ENCODE measurements at places on chromosomes 7 and 10.

- DNase-seq = no peak
These were observed 9.1 kb downstream of the ALKBH4 start for GRCh38 chr7:102455596-102455995.

DNA sequence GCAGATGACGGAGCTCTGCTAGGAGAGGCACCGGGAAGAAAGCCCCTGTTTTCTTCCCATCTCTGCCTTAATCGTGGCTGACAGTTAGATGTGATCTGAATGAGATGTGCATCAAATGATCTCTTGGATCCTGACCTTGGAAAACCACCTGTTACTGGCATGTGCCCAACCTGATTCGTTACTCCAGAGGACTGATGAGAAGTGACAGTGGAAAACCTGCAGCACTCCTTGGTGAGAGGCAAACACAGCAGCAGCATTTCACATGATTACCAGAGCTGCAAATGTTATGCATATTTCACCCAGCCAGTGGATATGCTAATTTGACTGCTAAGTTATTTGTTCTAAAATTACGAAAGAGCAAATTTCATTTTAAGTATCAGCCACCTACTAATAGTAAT, 95.3 kb downstream of the PTPRN2 start:
- no peak for DNase-seq

DNA sequence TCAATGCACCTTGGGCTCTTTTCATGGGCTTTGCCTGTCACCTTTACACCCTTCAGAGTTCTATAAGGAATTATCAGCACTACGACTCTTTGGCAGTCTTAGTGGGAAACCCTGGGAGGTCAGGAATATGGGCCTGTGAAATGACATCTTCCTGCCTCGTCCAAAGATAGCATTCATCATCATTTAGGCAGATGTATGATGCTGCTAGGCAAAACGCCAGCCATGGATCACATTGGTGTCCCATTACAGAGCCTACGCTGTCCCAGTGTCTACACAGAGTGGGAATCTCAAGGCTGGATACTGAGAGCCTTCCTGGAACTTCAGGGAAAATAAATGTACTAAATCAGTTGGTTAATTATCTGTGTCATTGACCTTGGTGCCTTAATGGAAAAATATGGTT, 259.4 kb upstream of the CELF2 start:
- no peak for DNase-seq

DNA sequence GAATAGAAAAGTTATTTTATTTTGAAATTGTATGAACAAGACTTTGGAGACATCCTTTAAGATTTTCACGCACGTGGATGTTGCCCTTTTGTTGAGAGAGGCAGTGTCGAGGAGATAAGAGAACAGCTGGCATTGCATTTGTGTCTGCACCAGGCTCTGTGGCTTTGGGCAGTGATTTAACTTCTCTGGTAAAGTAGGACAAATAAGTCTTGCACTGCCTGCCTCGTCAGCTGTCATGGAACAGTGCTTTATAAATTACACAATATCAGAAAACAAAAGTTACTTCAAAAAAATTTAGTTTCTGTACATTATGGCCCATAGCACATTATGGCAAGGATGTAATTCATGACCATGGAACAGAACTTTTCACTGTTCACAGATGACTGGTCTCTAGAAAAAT, 20.1 kb downstream of the SNX10 start:
- DNase-seq = no peak

DNA sequence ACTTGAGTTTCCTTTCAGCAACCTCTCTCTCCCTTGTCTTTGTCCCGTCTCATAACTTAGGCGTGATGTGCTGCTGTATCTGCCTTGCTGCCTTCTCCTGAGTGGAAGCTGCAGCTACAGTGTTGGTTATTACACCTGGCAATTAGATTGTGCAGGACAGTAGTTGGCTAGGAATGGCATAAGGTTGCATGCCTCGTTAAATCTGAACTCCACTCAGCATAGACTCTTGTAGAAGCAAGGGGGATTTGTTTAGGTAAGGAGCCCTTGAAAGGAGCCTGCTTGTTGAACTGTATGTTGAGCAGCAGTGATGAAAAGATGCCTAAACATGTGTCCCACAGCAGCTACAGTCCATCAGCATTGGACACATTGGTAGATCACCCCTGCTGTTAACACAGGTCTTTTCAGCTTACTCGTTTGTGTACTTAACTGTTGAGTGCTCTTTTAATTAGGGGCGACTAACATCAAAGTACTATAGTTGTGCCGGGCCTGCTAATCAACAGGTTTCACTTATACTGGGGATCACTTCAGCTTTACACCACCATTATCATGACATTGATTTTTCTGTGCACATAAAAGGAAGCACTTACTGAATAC, 225.0 kb downstream of the AUTS2 start:
- DNase-seq = no peak

GRCh38 chr7:36871355-36871738, 147.1 kb upstream of the AOAH start:
- DNase-seq = no peak

GRCh38 chr10:79209340-79209739, 137.9 kb upstream of the PPIF start:
- no peak for DNase-seq

GRCh38 chr7:129457101-129457500, 22.9 kb downstream of the STRIP2 start:
- DNase-seq = no peak

GRCh38 chr7:129853661-129854268, 99.0 kb downstream of the UBE2H start:
- DNase-seq = no peak

- DNase-seq = no peak
These were observed 911 bp upstream of the HNRNPH3 start for GRCh38 chr10:68330852-68331454.

GRCh38 chr10:28730031-28730778, 52.9 kb downstream of the BAMBI start:
- no peak for DNase-seq

GRCh38 chr7:38322461-38322860, 49.0 kb upstream of the TARP start:
- no peak for DNase-seq
